ENCODE measurements at places on chromosomes 6 and 20.

DNA sequence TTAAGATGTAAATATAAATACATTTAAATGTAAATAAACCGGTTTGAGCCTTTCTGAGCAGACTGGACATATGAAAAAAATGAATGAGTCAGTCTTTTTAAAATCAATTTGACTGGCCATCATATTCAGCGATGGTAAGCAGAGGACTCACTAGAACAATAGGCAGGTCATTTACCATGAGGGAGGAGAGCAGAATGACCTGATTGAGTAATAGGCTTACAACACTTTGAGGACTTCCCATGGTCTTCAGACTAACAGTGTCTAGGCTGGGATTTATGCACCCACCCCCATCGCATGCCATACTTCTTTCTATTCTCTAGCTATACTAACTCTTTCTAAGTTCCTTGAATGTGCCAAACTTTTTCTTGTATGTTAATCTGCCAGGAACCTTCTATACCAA lies 241.9 kb upstream of the RAB32 start:
- no peak for DNase-seq

GRCh38 chr20:17525650-17526049 lies 5.5 kb downstream of the BFSP1 start:
- DNase-seq = no peak

DNA sequence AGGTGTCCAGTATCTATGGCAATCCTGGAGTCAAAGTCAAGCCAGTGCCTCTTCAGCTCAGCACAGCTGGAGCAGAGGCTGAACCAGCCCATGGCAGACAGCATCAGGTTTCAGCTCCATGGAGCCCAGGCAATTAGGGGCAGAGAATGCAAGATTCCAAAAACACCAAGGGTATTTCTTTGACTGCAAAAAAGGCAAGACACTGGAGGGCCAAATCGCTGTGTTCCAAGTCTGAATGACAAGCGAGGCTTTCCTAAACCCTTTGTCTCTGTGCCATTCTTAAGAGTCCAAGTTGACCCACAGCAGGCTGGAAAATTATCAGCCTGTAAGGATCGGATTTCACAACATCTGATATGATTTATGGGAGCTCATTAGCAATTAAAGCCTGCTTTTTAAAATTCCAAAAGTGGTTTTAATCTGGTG lies 49.7 kb upstream of the TGM3 start:
- no peak for DNase-seq

GRCh38 chr6:6516666-6517458 lies 71.7 kb upstream of the LY86 start:
- no peak for DNase-seq

- peak; percentile 56 for DNase-seq
These were observed 65.4 kb upstream of the RIN2 start for GRCh38 chr20:19692685-19693119.

DNA sequence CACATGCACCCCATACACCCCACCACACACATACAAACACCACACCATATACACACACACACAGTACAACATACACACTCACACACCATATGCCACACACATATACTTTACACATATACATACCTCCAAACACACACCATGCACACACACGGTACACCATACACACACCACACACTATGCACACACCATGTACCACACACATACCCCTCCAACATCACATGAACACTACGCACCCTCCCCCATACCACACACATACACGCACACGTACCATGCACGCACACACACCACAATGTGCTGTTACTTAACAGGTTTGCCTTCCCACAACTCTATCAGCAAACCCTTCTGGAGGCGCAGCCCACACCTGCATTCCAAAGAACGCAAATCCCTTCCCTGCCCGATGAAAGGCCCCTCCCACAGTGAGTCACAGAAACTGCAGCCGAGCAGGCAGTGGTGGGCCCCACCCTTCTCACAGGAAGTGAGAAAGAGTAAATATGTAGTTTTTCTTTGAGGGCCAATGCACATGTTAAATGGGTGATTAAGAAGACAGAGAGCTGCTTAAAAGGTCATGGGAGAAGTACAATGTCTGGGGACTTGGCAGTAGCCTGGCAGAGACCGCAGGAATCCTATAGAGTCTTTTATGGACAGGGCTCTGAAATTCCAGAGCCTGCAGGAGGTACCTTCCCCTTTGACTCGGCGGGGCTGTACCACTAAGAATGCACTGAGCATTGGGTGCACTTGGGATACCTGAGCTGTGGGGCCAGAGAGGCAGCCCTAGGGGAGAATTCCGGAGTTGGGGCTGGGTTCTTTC lies 34.1 kb upstream of the EZR start:
- DNase-seq = peak; percentile 89

DNA sequence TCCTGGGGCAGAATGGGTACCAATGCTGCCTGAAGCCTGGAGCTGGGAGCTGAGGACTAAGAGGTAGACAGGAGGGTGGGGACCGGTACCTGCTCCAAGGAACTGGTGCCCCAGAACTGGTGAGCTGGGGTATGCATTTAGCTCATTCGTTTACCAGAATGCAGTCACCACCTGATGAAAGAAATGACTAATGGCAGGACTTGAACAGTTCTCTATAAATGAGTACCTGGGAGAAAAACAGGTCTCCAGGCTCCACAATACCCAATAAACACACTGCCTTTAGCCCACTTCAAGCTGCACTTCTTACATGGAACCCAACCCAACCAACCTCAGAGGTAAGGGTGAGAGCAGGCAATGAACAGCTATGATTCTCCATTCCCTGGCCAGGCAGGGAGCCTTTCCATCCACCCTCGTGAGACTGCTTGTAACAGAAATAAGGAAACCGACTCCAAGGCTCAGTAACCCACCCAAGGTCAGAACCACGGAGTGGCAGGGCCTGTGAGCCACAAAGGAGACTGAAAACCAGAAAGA lies 15.4 kb downstream of the FKBP1A start:
- no peak for DNase-seq

GRCh38 chr20:14744723-14745122 lies 407.3 kb upstream of the FLRT3 start:
- no peak for DNase-seq

GRCh38 chr6:30738532-30738931 lies 4.0 kb downstream of the FLOT1 start:
- DNase-seq = no peak

DNA sequence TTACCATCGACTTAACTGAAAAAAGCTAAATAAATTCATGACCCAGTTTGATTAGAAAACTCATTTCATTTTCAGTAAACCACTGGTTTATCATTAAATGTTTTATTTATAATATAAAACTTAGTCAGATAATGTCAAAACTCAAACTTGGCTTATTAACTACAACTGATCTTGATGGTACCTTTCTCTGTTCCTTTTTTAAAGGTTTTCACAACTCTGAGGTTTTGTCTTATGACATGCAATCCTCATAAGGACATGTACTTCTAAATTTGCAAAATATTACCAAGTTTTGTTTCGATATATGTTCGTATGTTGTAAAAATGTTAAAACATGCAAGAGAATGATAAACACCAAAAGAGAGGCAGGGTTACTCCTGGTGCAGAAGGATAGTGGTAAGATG lies 82.5 kb upstream of the PDE10A start:
- no peak for DNase-seq

DNA sequence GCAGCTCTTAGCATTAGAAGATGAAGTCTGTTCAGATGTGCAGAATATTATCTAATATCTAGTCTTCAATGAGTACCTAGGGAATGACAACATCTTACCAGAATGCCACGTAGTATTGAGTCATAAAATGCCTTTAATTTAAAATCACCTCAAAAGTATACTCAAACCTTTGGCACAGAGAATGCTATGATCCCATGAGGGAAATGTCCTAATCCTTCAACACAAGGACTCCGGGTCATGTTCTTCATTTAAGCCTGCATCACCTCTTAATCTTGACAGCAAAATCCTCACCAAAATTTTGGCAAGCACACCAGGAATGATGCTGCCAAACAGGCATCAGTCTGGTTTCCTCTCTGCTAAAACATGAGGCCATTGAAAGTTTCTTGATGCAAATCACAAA lies 23.6 kb upstream of the MARCKS start:
- no peak for DNase-seq

- no peak for DNase-seq
These were observed 160.3 kb upstream of the CDYL start for GRCh38 chr6:4615891-4616290.

DNA sequence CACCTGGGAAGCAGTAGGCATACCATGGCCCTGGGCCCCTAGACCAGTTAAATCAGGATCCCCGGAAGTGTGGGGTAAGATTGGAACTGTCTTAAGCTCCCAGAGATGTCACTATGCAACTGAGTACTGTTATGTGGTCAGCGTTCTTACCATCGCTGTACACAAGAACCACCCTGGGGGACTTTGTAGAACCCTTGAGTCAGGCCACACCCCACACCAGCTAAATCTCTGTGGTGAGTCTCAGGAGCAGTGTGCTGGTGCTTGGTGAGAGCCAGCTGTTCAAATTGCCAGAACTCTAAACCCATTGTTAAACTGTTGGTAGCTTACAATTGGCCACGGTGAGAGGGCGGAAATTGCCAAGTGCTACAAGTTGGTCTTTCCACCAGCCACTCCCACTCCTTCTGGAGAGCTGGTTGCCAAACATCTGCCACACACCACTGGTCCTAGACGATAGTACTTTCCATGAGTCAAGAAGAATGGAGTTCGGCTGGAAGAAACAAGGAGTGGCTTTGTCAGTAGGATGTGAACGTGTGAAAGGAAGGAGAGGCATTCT lies 80.5 kb upstream of the SYNDIG1 start:
- DNase-seq = no peak

DNA sequence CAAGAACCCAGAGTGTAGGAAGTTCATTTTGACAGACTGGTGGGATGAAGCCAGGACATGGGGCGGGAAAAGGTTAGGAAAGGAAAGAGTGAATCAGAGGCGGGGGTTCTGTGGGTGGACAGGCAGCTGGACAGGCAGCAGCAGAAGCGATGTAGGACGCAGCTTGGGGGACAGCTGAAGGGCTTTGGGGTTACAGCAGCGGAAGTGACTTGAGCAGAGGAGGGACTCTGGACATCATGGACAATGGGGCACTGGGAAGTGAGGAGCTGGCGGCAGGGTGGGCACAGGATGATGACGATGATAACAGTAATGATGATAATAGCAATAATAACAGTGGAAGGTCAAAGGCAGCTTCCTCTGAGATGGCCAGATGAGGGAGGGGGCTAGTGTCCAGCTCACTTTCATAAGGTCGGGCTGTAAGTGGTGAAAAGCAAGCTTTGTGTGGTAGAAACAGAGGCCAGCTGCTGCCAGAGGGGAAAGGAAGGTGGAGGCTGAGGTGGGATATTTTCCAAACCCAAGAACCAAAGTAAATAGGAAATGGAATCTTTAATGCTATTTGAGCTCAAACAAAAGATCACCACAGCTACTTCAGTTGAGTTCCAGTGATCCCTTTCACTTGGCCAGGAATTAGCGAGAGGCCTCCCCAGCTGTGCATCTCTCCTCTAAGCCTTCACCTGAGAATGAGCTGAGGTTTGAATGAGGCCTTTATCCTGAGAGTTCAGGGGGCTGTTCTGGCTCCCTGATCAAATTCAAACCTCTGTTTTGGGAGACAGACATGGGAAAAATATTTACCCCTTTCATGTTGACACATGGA lies 433.5 kb downstream of the DHX35 start:
- DNase-seq = no peak

DNA sequence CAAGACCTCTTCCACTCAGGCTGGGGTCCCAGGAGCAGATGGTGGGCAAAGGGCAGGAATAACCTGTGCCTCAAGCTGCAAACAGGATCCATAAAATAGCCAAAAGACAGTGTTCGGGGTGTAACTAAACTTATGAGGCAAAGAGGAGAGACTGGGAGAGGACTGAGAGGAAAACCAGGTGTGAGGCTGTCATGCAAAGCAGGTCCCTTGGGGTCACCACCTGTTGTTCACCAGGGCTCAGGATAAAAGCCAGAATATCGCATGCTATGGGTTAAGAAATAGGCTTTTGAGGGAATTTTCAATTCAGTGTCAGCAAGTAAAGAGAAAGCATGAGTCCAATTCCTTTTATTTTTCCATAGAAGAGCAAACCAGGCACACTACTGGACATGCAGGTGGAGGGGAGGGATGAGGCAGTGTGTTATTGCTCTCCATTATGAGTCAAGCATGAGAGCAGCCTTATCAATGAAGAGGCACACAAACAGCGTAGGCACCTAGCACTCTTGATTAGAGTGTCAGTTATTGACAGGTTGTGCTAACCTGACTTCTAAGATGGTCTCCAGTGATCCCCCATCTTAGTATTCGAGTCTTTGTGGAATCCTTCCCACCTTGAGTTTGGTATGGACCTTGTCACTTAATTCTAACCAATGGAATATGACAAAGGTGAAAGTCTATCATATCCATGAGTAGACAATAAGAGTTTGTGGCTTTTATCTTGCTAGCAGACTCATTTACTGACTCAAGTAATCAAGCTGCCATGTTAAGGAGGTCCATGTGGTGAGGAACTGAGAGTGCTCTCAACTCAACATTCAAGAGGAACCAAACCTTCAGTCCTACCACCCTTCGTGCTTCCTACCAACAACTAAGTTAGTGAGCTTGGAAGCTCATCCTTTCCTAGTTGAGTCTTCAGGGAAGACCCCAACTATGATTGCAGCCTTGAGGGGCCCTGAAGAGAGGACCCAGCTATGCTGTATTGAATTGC lies 18.8 kb downstream of the HLA-E start:
- DNase-seq = no peak

DNA sequence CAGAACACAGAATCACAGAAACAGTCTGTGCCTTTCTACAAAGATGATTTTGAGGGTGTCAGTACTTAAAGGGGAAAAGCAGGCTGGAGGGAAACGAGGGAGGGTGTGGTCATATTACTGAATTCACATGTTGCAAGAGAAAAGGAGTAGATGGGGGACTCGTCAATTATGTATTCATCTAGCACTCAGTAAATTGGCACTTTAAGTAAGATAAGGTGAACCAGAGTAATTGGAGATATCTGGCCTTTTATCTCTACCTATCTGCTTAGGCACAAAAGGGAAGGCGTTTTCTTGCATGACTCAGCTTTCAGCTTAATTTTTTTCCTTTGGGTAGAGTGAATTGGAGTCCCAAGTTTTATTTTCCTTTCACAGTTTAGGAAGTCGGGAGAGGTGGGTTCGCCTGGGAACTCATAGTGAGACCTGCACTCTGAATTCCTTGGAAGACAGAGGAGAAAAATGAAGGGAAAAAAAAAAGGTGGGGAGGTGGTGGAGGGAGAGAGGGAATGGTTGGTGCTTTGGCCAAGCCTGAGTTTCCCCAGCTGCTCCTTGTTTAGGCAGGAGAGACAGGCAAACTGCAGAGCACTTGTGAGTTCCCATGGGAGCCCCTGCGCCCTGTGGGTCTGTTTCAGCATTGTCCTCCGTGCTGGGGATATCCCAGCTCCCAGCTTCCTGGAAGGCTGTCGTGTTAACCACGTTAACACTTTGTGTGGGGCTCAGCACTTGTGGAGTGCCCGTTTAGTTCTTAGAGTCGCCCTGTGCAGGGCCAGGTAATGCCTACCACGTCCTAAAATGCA lies 19.7 kb upstream of the GTSF1L start:
- no peak for DNase-seq

DNA sequence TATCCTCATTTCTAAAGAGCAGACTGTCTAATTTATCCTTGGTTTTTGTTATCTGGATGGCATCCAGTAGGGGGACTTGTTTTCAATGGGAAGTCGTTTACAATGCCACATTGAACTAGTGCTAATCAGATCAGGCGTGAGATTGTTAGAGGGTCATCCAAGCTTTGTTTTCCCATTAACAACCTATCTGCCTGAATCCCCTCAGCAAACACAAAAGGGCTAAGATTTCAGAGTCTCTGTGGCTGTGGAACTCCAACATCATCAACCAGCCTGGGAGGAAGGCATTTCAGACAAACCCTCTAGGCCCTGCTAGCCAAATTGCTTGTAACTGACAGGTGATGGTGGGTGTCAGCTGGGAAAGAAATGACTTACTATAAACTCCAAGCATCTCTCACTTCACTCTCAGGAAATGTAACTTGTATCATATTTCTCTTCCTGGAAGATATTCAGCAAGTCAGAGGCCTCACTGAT lies 47.7 kb downstream of the COL19A1 start:
- DNase-seq = no peak

Data from mucosa of gallbladder (tissue), 1 donor.